Activated CD4-positive, alpha-beta T cell treated with anti-CD3 and anti-CD28 coated beads, Interleukin-2, Interleukin-6, amounts not matched to agents 100 ng/mL and 50 ng/mL, durations not matched to agents 16 hours and 8 hours (primary cell): ENCODE measurements at places on chromosomes 3 and 15.

DNA sequence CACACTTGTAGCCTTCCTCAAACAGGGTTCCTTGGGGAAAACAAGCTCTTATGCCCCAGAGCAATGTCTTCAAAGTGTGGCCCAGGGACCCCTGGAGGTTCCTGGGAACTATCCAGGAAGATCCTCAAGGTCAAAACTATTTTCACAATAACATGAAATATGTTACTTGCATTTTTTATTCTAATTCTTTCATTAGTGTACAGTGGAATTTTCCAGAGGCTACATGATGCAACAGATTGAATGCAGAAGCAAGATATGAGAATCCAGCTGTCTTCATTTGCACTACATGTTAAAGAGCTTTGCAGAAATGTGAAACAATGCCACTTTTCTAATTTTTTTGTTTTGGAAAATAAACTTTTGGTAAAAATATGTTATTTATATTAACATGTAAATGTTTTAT is 190.9 kb downstream of the SLC9A9 start:
- DNase-seq = no peak

- DNase-seq = no peak
Observed at GRCh38 chr3:9897408-9898372, 5.0 kb upstream of the IL17RE start.

- peak; percentile 23 for DNase-seq
Observed at GRCh38 chr3:197734667-197735318, 1.9 kb downstream of the RUBCN start.

DNA sequence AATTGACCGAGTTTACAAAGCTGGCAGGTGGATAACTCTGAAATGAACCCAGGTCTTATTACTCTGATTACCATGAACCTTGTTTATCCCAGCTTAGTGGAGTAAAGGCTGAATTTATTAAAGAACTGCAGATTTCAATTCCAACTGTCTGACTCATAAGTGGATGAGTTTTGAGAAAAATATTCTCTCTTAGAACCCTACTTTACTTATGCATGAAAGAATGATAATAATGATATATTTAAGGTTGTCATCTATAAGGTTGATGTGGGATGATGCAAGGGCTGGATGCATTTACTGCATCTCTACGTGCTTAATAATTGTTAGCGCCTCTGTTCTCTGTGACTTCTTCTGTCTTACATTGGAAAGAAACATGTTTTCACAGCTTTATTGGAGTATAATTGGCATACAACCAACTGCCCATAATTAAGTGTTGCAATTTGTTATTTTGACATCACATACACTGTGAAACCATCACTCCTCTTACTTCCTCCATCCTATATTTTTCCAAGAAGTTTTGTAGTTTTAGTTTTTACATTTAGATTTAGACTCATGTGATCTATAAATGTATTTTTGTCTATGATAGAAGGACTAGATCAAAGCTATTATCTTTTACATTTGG is 771.2 kb upstream of the ARRDC4 start:
- no peak for DNase-seq

GRCh38 chr3:135629701-135630408 is 335.7 kb upstream of the PPP2R3A start:
- no peak for DNase-seq

DNA sequence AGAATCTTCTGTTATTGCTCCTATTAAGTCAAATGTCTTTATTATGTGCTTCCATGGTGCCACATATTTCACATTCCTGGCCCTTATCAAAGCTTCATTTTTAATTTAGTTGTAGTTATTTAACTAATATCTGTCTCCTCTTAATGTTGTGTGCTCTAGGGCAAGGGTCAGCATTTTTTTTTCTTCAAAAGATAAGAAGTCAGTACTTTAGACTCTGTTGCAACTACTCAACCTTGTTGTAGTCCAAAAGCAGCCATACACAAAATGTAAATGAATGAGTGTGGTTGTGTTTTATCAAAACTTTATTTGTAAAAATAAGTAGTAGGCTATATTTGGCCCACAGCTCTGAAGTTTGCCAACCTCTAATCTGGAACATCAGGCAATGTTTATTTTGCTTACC is 394.7 kb upstream of the CBLB start:
- DNase-seq = no peak

GRCh38 chr15:69735121-69735520 is 282.5 kb downstream of the RPLP1 start:
- DNase-seq = no peak

DNA sequence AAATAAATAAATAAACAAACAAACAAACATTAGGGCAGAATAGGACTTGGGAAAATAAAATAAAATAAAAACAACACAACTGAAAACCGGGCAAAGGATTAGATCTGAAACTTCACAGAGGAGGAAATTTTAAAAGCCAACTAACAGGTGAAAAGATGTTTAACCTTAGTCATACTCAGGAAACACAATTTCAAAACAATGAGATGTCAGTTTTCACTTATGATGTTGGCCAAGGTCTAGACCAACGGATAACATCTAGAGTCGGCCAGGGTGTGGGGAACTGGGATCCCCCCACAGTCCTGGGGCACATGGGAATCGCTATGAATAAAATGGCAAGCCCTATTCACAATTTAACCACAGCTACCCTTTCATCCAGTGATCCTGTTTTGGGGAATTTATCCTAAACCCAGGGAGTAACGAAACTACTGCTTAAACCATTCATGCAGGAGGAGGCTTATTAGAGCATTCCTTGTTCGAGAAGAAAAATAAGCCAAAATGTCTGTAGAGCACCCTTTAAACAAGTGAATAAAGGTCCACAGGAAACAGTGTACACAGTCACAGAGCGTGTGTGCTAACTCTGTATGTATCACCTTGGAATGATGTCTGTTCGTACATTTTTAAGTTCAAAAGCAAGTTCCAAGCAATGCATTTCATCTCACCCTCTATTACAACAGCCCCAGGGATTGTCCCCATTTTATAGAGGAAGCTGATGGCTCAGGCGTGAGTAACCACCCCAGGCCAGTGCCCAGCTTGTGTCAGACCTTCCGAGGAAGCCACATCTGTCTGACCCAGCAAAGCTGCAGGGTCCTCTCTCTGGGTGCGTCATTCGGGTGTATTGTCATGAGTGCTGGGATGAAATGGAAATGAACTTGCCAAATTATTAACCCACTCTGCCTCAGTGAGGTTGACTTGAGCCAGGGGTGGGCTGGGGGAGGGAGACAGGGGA is 6.3 kb upstream of the ANPEP start:
- DNase-seq = no peak

GRCh38 chr15:68191555-68191954 is 13.6 kb downstream of the CALML4 start:
- DNase-seq = no peak

DNA sequence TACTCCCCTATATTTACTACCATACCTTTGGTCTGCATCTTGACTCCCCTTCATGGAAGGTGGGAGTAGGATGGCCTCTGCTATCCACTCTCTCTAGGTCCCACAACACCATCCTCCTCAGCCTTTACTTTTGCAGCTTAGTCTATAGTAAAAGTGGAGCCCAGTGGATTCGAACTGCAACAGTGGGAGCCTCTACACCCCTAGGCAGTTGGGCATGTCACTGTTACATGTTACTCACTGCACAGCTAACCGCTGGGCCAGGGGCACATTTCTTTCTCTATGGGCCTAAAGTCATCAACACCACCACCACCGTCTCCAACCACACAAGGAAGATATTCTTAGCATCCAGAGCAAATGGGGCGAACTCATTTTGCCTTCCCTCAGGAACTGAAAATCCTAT is 62.9 kb downstream of the KLF13 start:
- no peak for DNase-seq

- no peak for DNase-seq
Observed at GRCh38 chr15:31261266-31262142, 65.1 kb upstream of the KLF13 start.

- no peak for DNase-seq
Observed at GRCh38 chr3:192039593-192039992, 578.6 kb downstream of the PYDC2 start.

GRCh38 chr3:197750858-197751737 is 1.4 kb downstream of the FYTTD1 start:
- DNase-seq = peak; percentile 49

DNA sequence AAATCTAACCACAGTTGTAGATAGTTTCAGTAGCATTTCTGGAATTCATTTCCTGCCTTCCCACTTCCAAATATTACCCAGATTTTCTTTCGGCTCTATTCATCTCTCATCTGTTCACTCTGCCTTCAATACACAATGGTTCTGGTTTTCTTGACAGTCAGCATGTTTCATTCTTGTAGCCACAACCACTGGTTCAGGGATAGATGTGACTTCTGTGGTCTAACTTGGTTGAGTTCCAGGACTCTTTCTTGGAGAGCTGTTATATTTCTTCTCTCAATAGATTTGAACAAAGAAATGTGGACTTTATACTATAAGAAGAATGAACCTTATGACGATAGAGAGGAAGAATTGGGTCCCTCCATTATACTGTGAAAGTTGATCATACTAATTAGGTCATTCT is 228.8 kb downstream of the NSUN3 start:
- no peak for DNase-seq

DNA sequence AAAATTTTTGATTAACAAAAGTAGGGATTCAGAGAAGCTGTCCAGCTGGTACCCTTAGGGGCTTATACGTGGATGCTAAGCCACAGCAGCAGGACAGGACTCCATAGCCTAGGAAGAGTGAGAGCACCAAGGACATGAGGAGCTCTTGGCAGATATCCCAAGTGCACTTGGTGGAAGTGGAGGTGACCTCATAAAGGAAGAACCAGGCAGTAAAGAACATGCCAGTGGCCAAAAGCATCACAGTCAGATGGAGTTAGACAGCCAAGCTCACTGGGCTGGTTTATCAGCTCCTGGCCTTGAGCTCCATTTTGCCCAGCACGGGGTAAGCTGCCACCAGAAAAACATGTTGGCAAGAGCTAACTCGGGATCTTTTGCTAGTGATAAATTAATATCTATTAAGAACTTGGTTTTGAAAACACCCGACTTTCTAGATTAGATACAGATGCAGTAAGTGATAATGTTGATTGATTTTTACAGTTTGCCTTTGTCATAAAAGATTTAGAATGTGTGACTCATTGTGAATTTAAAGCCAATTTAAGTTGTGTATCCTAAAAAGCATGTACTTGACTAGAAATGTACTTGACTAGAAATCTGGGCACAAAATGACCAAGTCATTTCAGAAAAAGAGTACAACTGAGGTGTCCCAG is 108.0 kb downstream of the CMSS1 start:
- DNase-seq = no peak

GRCh38 chr15:67992411-67992810 is 61.7 kb upstream of the PIAS1 start:
- no peak for DNase-seq

GRCh38 chr3:150033721-150034120 is 63.0 kb upstream of the PFN2 start:
- DNase-seq = no peak

- no peak for DNase-seq
Observed at GRCh38 chr3:57948781-57949242, 59.4 kb upstream of the FLNB start.
